Jurkat, Clone E6-1 (cell line): ENCODE measurements at places on chromosomes 2 and 18.
A peak's percentile ranks its signal among the peaks of the same experiment; 100 is the strongest.

GRCh38 chr18:55672574-55673361 lies 84.8 kb upstream of the TCF4 start:
- no peak for DNase-seq

- no peak for DNase-seq
These were observed 117.1 kb downstream of the ZNF407 start for GRCh38 chr18:74714791-74715190.

GRCh38 chr2:67399144-67399543 lies 2.0 kb downstream of the ETAA1 start:
- no peak for DNase-seq

- DNase-seq = no peak
These were observed 305.7 kb downstream of the AGPS start for GRCh38 chr2:177698281-177698680.

DNA sequence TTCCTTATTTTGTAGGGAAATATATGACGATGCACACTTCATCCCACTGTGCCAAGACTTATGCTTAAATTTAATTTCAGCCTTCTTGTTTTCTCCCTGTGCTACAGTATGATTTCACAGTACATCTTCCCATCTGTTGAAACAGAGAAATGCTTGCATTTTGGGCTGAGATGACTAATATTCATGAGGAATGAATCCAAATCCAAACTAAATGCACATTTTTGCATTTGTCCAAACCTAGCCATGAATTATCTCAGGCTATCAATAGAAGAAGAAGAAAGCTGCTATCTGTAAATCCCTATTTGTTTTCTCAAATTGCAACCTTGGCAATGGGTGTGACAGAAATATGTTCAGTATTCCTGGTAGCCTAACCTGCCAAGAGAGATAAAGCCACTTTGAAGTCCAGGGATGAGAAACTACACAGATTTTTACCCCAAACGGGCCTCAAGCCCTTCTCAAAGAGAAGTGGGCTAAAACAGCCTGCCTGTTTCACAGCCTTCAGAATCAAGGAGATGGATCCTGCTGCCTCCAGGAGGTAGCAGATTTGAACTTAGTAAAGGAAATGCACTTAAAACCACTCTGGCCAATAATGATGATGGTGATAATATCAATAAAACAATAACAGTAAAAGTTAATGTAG lies 306.9 kb upstream of the NT5C1B start:
- no peak for DNase-seq

GRCh38 chr2:200308546-200309295 lies 2.2 kb downstream of the SPATS2L start:
- no peak for DNase-seq

- DNase-seq = no peak
These were observed 78.6 kb upstream of the RANBP2 start for GRCh38 chr2:108640731-108641130.

GRCh38 chr2:13682540-13683272 lies 949.8 kb upstream of the LRATD1 start:
- DNase-seq = no peak

DNA sequence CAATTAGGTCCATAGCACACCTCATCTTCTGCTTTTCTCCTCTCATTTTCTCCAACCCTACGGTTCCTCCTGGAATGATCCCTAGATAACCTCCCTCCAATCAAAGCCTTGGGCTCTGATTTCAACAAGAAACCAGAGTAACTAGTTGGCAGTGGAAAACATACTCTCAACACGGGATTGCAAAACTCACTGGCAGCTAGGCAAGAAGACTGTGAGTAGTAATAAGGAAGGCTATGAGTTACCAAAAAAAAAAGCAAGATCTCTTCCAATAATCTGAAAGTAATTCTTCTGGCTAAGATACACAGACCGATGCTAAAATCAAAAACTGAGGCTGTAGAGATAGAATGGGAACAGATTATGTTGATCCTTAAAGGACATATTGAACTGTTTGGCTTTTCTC lies 28.4 kb upstream of the CCDC102B start:
- DNase-seq = no peak

DNA sequence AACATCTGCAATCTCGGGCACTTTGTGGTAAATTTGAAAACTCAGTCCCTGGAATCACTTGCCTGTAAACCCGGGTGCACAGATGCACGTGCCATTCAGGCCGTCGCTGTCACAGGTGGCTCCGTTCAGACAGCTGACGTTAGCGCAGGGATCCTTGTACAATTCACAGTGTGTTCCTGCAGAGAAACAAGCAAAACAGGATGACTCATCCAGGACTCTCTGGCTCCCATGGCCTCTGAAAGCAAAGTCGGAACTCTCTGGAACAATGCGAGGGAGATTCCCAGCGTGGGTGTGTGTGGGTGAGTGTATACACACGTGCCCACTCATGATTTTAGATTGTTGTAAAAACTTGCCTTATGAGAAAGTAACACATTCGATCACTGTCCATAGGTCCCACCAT lies 136.1 kb upstream of the PID1 start:
- DNase-seq = no peak

DNA sequence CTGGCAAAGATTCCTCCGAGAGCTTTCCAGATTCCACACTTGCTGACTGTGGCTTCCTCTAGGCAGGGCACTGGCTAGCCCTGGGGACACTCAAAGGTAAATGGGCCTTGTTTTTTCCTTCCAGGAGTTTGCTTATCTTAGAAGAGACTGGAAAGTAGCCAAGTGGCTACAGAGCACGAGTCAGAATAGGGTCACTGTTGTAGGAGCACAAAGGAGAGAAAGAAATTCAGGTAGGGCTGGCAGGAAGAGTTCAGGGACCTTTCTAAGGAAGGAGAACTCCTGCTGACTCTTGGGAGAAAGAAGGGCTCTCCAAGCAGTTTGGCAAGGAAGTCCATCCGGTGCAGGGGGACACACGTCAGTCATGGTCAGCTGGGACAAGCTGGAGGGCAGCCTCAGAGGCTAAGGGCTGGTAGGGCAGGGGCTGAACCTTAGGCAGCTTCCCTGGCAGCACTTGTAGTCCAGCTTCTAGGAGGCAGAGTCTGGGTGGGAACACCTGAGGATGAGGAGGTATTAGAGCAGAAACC lies 39.5 kb downstream of the NIFK start:
- no peak for DNase-seq

- no peak for DNase-seq
These were observed 86.2 kb upstream of the RAB6C start for GRCh38 chr2:129893244-129893643.

DNA sequence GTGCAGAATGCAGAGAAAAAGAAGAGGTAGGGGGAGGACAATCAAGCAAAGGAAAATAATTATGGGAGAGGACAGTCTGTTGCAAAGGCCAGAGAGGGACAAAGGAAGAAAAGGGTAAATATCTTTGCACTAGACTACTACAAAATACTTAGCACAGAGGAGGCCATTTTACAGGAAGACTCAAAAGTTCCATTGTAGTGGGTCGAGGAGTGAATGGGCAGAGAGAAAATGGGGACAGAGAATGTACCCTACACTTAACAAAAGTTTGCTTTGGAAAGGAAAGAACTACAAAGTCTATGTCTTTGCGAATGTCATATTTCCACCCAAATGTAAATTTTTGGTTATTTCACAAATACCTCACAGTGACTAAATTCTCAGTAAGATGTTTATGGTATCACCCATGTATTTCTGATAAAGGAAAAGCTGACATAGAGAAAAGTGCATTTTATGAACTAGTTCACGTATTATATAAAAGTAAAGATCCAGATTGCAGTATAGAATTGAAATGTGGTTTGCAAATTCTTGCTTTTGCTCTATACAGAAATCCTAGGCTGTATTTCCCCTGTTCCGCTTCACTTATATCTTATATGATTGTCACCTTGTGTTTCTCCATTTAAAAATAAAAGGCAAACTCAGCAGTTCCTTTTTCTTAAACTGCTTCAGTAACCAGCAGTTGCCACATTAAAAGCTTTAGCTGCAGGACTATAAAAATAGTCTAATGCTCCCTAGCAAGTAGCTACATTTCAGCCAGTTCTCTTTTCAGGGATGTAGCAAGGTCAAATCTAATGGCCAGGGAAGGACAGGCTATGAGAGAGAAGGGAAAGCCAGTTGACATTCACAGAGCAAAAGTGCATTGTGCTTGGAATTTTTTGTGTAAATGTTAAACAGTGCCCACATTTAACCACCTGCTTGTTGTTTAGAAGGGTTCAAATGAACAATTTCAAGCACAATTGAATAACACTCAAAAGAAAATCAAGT lies 79.7 kb upstream of the CYTIP start:
- no peak for DNase-seq

DNA sequence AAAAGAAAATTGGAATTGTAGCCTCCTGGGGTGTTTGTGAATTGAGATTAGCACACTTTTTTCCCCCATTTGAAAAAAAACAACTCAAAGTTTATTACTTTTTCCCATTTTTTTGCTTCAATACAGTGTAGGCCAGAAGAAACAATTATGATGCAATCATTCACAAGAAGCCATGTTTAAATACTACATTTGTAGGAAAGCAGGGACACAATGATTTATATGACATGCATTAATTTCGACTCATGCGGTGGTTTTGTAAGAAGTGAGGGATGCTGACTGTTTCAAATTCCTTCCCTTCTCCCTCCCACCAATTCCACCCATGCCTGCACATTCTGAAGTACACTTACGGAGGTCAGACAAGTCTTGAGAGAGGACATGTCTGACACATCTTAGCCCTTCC lies 774.2 kb upstream of the FSHR start:
- DNase-seq = no peak

DNA sequence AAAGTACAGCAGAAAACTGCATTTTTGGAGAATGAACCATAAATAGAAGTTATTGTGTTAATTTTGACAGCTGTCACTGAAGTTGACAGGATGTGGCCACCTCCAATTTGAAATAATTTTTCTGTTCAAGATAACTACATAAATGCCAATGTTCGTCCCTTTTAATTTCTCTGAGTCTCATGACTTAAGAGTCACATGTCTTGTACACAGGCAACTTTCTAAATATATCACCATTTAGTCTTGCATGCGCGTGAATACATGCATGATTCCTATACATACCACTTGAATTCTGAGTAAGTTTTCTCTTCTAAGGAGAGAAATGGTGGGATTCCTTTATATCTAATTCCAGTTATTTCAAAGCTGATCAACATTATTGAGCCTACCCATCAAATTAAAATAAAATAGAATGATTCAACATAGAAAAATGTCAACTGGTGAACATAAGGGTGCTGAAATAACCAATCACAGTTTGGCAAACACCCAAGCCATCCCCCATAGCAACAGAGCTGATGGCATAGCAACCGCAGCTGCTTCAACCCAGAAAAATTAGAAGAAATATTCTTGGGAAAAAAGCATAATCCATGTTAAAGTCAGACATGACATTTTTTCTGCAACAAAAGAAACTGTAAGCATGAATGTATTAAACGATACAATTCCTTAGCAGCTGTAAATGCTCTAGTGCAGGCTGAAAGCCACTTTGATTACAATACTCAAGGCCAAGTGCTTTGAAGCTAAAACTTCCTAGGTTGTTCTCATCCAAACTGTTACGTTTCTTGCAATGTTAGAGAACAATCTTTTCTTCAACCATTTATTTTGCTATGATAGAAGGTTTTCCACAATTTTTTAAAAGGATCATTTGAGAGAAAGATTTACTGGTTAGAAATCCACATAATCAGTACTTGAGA lies 282.7 kb downstream of the DLGAP1 start:
- no peak for DNase-seq

- DNase-seq = no peak
These were observed 127.0 kb upstream of the CCDC195 start for GRCh38 chr2:224843141-224843540.

DNA sequence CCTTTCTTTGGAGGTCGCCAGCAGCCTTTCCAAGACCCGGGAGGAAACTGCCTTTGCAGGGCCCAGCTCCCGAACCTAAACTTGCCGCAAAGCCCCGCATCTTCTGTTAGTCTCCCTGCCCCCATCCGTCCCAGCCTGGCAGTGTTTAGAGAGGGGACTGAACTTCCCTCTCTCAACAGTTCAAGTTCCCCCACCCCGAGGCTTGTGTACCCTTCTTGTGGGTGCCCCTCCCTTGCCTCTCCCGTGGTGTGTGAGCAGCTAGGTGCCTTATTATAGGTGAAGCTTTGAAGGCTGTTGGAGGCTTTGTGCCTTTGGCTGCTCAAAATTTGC lies 1.4 kb downstream of the LBH start:
- DNase-seq = no peak

- peak; percentile 23 for DNase-seq
These were observed 53.4 kb upstream of the SCN1A start for GRCh38 chr2:166180951-166181812.

DNA sequence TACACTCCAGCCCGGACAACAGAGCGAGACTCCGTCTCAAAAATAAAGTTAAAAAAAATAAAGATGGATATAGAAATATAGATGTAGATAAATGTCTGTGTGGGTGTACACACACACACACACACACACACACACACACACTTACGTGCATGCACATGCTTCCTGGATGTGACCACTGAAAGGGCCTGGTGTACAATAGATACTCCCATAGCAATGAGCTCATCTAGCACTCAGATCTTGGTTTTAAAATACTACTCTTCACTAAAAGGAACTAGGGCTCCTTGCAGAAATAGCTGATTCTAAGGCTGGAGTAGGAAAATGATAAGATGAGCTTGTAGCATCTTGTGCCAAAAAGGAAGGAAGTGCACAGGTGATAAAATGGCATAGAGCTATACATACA lies 39.1 kb downstream of the ROCK2 start:
- no peak for DNase-seq

DNA sequence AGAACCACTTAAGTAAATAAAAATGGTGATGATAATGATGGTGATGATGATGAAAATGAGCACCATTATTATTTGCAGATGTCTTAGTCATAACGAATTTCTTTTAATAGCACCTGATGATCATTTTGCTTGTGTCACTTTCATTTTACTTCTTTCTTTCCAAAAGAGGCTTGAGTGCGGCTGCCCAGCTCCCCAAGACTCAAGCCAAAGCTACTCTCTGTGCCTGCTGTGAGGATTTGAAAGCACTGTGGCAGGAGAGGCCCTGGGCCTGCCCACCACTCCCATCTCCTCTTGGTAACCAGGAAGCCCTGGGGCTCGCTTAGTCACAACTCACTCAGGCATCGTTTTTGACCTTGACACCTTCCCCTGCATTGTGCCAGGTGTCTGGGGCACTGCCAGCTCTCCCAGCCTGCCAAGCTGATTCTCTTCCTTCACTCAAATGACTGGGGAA lies 41.2 kb downstream of the RPL37A start:
- DNase-seq = no peak

DNA sequence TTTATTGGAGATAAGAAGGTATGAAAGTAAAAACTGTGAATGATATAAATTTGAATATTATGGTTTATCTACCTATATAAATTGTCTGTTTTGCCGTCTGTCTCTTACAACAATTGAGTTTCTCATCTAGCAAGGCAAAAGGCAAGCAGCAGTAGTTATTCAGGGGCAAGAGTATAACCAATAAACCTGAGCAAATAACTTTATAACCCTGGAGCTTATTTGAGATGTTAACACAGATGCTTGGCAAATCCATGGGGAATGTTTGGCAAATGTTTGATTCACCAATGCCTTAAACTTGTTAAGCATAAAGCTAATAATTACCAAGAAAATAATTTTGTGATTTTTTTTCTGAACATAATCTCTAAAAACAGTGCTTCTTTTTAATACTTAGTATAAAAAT lies 9.9 kb upstream of the EPHA4 start:
- DNase-seq = no peak
